LoVo (cell line): ENCODE measurements at places on chromosomes 7 and 10.

DNA sequence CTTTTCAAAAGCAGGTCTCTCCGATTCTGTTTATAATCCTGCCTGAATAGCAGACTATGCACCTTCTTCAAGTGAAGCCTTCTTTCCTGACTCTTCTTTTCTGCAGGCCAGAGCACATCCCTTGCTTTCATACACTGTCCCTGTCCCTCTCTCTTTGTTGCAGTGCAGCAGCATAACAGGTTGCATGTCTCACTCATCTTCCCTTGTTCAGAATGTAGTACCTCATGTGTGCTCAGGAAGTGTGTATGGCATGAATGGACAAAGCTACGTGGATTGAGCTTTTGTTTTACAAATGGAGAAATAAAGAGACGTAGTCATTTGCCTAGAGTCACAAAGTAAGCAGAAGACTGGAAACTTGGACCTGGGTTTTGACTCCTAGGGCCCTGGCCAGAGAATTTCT, 68.0 kb downstream of the PTPRZ1 start:
- DNase-seq, result no peak

DNA sequence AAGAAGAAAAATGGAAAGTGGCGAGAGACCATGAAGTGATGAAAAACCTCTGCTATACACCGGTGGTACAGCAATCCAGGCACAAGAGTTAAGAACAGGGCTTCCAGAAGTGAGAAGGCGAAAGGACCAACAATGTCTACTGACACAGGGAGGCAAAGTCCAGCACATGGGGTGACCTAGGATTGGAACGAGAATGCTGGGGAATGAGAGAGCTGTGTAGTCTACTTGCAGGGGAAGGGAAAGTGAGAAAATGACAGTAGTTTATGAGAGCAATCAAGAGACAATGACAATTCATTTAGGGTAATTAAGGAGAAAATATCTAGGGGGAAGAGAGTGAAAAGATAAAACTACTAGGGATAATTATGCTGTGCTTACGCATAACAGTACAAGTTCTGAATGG, 169.2 kb downstream of the SLC25A13 start:
- no peak for DNase-seq

GRCh38 chr7:113831556-113831955, 87.3 kb downstream of the PPP1R3A start:
- no peak for DNase-seq

DNA sequence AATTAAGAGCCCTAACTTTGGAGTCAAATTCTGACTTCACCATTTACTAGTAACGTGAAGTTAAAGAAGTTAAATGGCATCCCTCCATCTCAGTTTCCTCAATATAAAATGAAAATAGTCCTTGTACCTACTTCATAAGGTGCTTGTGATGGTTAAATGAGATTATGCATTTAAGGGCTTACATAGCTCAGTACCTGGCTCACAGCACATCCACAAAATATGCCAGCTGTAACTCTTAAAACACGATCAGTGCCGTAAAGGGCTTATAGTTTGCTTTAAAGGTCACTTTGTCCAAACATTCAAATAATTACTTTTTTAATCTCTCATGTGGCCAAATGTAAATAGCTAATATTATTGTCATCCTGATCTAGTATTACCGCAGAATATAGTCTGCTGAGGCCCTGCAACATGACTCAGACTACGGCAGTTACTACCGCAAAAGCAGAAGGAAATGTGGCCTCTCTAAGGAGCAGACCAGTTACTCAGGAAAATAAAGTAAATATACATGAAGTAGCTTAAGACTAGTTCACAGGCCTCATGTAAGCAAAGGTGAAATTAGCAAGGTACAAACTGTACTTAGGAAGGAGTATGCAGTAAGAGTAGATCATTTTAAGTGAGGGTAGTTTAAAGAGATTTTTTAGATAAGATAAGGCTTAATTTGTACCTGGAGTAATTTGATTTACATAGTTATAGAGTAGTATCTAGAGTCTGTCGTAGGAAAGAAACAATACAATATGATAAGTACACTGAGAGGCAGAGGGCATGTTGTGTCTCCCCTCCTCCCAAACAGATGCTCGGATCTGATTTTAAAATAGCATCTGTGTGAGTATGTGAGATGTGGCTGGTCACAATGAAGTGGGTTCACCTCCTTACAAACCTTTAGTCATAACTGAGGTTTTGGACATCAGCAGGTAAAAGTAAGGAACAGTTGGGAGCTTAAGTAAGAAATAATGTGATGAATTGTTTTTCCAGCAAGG, 13.1 kb downstream of the CASP2 start:
- no peak for DNase-seq

GRCh38 chr7:74312418-74313028, 23.3 kb downstream of the CLIP2 start:
- peak; percentile 24 for DNase-seq

DNA sequence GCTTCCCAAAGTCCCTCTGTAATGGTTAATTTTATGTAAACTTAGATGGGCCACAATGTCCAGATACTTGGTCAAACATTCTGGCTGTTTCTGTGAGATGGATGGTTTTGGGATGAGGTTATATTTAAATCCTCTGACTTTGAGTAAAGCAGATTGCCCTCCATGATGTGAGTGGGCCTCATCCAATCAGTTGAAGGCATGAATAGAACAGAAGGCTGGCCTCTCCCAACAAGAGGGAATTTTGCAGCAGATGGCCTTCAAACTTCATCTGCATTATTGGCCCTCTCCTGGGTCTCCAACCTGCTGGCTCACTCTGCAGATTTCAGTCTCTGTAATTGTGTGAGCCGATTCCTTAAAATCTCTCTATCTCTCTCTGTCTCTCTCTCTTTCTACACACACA, 362.3 kb downstream of the GRID1 start:
- no peak for DNase-seq

GRCh38 chr7:101113836-101114235, 13.1 kb upstream of the SERPINE1 start:
- DNase-seq, result no peak

- DNase-seq, result no peak
These were observed 103.0 kb downstream of the RNF216 start for GRCh38 chr7:5678295-5679047.

DNA sequence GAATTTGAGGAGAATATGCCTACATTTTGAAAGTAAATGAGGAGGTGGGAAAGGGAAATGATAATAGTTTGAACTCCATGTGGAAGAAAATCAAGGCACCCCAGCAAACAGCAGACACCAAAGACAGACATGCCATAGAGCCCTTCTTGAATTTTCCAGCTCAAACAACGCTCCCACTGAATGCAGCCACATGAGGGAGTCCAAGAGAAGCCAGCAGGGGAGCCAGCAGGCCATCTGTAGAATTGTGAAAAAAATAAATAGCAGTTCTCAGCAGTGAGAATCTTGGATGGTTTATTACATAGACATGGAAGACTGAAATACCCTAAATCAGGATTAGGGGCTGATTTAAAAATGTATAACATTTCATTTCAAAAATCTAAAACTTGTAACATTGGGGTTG, 1567.3 kb upstream of the LRRTM3 start:
- no peak for DNase-seq

DNA sequence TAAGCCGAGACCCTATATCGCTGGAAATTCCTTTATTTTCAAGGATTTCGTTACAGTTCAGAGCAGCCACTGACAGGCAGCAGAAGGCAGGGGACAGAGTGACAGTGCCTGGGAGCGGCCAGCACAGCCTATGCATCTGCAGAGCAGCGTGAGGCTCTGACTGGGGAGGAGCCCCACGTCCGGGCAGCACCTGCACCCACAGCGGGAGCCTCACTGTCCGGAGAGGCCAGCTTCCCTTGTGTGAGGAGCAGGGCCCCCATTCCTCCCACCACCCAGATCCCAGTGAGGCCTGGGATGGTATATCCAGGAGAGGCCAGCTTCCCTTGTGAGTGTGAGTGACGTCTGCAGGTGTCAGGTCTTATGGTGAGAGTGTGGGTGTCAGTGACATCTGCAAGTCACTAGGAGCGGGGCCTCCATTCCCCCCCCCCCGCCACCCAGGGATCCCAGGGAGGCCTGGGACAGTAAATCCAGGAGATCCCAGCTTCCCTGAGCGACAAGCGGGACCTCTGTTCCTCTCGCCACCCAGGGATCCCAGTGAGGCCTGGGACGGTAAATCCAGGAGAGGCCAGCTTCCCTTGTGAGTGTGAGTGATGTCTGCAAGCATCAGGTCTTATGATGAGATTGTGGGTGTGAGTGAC, 259.1 kb downstream of the PTPRN2 start:
- DNase-seq, result no peak

DNA sequence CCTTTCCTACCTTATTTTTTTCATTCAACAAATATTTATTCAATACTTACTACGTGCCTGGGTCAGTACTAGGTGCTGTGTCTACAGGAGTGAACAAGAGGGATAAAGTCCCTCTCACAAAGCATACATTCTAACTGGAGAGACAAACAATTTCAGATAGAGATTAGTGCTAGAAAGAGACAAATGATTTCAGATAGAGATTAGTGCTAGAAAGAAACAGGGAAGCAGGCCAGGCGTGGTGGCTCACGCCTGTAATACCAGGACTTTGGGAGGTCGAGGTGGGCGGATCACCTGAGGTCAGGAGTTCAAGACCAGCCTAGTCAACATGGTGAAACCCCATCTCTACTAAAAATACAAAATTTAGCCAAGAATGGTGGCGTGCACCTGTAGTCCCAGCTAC, 34.6 kb downstream of the RBM28 start:
- DNase-seq, result no peak

- no peak for DNase-seq
These were observed 59.2 kb downstream of the CDHR3 start for GRCh38 chr7:106022193-106022821.

- no peak for DNase-seq
These were observed 66.9 kb upstream of the SLC25A13 start for GRCh38 chr7:96388620-96389383.

DNA sequence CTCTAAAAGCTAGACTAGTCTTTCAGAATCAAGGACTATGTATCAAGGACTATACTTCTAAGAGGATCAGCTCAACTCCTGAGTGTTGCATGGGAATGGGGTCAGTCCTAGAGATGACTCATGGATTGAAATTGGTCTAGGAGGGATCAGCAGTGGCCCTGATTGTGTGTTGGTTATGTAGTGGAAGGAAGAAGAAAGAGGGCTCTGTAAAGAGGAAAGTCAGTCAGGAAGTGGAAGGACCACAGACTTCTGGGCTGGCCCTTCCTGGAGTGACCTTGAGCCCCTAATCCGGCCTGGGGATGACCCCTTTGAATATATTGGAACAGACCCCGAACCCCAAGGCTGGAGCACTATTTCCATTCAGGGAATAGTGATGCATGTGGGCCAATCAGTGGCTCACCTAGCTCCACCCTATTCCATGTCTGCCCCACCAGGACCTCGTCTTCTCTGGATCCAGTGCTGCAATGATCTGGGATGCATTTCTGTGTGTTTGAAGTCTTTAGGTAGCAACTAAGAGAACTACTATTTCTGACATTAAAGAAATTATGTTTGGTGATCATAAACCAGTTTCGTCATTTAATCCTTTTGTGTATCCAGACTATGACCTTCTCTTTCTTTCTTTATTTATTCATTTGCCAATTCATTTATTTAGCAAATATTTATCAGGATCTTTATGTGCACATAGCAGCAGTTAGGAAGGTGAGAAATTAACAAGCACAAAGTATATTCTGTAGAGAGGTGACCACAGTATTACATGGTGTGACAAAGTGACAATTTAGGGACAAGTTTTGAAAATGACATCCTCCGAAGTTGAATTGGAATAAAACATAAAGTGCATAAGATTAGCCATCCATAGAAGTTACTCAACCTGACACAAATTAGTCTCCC, 48.6 kb upstream of the KIF5B start:
- no peak for DNase-seq

DNA sequence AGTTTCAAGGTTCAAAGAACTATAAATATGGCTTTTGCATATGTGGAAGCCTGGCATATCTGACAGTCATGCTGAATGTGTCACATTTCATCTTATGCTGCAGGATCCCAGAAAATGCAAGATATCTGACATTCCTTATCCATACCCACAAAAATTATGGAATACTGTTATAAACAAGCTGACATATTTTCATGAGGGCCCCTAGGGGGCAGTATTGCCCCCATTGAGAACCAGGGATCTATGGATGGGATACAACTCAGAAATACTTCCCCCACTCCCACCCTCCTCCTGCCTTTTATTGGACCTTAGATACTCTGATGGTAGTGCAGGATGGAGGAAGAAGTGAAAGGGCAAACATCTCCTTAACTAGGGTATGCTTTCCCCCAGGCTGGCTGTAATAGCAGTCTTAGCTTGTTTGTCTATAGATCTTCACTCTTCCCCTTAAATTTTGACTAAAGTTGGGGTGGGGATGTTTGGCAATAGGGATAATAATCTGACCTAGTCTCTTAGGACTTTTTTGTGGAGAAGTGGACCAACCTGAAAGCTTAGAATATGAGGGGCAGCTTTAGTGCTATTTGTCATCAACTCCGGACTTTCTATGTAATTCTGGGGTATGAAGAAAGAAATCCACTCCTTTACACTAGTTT, 3.5 kb upstream of the GNGT1 start:
- no peak for DNase-seq

GRCh38 chr7:140506788-140507464, 27.6 kb upstream of the MKRN1 start:
- DNase-seq, result peak; percentile 37

DNA sequence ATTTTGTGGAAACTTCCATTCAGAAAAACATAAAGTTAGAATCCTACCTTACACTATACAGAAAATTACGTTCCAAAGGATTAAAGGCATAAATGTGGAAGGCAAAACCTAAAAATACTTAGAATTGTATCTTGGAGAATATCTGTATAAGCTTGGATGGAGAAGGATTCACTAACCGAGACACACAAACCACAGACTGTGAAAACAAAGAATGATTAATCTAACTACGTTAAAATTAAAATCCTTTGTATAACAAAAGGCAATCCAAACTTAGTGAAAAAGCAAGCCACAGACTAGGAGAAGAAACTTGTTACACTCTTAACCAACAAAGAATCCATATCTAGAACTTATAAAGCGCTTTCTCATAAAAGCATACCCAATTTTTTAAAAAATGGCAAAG, 678.8 kb downstream of the INHBA start:
- no peak for DNase-seq

DNA sequence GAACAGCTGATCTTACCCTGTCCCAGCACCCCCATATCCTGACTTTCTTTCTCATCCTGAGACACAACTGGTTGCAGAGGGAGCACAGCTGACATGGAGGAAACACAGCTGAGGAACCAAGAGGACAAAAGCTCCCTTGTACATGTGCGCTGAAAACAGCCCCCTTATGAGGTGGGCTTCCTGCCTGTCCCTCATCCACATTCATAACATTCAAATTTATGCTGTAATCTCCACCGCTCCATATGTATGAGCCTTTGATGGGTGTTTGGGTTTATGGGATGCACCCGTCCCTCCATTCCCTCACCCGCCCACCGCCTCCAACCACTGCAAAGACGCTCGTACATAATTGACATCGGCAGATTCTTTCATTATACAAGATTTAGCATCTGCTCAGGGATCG, 49.6 kb upstream of the BTRC start:
- DNase-seq, result no peak

- no peak for DNase-seq
These were observed 24.0 kb upstream of the AGBL3 start for GRCh38 chr7:134962270-134962780.
